Stimulated activated CD4-positive, alpha-beta T cell treated with anti-CD3 and anti-CD28 coated beads, Interleukin-4, amount 100 ng/mL, for 1 hour (primary cell): ENCODE measurements at places on chromosomes 13 and 19.

- DNase-seq: peak; percentile 51
Measured at GRCh38 chr19:51552996-51553725, 17.9 kb upstream of the ZNF175 start.

- no peak for DNase-seq
Measured at GRCh38 chr13:21717817-21718216, 46.9 kb downstream of the FGF9 start.

DNA sequence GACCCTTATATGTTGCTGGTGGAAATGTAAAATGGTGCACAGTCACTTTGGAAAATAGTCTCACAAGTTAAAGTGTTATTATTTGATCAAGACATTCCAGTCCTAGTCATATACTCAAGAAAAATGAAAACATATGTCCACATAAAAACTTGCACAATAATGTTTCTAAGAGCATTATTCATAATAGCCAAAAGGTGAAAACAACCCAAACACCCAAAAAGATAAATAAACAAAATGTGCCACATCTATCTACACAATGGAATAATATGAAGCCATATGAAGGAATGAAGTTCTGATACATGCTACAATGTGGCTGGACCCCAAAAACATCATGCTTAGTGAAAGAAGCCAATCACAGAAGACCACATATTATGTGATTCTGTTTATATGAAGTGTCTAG is 14.4 kb upstream of the AKAP8 start:
- no peak for DNase-seq

- DNase-seq: no peak
Measured at GRCh38 chr13:71659404-71659803, 207.6 kb downstream of the DACH1 start.

- DNase-seq: no peak
Measured at GRCh38 chr19:51457351-51458013, 772 bp downstream of the SIGLEC8 start.
